ENCODE measurements at places on chromosomes 1 and 21.
A peak's percentile ranks its signal among the peaks of the same experiment; 100 is the strongest.

DNA sequence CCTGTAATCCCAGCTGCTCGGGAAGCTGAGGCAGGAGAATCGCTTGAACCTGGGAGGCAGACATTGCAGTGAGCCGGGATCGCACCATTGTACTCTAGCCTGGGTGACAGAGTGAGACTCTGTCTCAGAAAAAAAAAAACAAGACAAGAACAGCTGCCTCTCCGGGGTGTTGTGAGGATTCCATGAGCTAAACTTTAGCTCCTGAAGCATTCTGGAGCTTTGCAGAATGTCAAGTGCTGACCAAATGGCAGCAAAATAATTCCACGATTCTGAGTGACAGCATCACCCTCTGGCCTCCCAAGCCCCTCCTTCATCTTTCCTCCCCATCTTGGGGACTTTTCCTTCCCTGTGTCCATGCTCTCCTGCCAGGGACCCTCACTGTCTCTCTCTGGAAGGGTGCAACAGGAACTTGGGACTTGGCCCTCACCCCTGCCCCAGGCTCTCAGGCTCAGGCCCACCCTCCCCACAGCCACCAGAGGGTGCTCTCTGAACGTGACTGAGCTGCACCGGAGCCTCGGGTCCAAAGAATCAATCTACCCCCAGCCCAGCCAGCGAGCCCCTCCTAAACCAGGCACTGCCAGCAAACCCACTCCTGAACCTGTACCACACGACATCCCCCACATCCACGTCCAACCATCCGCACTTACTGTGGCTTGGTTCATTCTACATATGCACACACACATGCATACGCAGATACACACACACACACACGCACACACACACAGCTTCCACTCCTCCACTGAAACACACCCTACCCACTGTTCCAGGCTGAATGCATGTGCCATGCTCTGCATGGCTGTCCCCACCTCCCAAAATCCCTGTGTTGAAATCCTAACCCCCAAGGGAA, 45.7 kb downstream of the ACOT7 start:
- peak; percentile 60 for DNase-seq

- DNase-seq, result no peak
Measured at GRCh38 chr21:15359251-15359650, 294.5 kb upstream of the NRIP1 start.

- no peak for DNase-seq
Measured at GRCh38 chr1:166432655-166433054, 265.9 kb upstream of the FAM78B start.

GRCh38 chr21:15631342-15631741, 98.4 kb upstream of the USP25 start:
- DNase-seq, result no peak

GRCh38 chr1:27686223-27686990, 14.4 kb upstream of the IFI6 start:
- no peak for DNase-seq

DNA sequence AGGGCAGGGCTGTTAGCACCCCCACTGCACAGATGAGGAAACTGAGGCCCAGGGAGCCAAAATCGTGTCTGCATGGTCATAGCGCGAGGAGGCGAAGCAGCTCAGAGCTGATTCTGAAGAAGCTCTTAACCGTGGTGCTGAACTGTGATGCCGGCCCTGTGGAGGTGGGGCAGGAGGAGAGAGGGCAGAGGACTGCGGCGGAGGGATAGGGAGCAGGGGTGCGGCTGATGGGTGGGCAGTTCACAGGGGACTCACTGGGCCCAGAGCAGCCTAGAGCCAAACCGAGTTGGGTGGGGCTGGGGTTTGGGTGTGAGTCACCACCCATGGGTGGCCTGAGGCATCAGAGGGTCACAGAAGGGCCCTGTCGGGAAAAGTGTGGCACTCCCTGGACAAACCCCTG, 74.7 kb downstream of the RAP1GAP start:
- DNase-seq, result no peak

- DNase-seq, result no peak
Measured at GRCh38 chr1:10918531-10918930, 93.9 kb upstream of the TARDBP start.

DNA sequence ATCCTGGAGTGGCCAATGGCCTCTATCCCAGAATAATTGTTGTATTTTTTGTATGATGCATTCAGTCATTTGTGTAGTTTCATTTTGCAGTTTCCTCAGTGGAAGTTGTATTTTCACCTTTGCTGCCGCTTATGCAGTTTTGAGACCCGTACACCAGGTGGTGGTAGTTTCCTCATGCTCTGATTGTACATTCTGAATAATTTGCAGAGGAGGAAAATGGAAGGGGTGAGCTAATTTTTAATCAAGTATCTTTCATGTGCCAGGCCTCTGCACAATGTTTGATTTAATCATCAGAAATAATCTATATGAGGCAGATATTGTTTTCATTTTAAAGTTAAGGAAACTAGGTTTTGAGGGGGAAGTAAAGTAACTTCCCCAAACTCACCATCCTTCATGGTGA, 29.5 kb downstream of the HLX start:
- DNase-seq, result no peak

- DNase-seq, result no peak
Measured at GRCh38 chr21:45156459-45156858, 82.1 kb downstream of the ADARB1 start.

GRCh38 chr1:180548686-180549317, 10.0 kb upstream of the OVAAL start:
- DNase-seq, result no peak

GRCh38 chr1:207754974-207755700, 3.3 kb downstream of the CD46 start:
- no peak for DNase-seq

- DNase-seq, result no peak
Measured at GRCh38 chr1:43388613-43389012, 987 bp downstream of the MED8 start.

GRCh38 chr21:26782331-26782730, 62.9 kb downstream of the ADAMTS1 start:
- DNase-seq, result no peak

- no peak for DNase-seq
Measured at GRCh38 chr1:168096296-168097165, 40.2 kb downstream of the GPR161 start.

DNA sequence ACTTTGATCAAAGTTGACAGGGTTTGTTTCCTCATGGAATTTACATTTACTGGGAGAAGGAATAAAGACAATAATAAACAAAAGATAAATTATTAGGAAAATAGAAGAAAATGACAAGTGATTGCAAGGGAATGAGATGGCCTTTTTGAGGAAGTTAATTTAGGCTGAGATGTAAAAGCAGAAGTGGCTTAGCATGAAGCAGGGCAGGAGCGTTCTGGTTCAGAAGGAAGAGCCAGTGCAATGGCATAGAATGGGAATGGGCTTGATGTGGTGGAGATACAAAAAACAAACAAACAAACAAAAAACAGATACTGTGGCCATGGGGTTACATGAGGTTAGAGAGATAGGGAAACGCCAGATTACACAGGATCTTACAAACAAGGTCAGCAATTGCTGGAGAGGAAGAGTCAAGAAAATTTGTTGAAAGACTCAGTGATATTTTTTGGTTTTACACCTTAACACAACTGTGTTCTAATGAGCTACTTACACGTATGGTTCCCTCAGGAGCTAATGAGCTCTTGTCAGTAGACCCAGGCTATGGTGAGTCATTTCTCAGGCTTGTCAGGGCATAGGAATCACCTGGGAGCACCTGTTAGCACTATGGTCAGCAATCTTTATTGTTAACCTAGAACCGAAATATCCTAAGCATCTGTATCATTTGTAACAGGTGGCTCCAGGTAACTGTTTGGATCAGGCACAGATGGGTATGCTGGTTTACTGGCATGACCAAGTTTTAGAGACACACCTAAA, 8.7 kb upstream of the CADM3 start:
- DNase-seq, result no peak

DNA sequence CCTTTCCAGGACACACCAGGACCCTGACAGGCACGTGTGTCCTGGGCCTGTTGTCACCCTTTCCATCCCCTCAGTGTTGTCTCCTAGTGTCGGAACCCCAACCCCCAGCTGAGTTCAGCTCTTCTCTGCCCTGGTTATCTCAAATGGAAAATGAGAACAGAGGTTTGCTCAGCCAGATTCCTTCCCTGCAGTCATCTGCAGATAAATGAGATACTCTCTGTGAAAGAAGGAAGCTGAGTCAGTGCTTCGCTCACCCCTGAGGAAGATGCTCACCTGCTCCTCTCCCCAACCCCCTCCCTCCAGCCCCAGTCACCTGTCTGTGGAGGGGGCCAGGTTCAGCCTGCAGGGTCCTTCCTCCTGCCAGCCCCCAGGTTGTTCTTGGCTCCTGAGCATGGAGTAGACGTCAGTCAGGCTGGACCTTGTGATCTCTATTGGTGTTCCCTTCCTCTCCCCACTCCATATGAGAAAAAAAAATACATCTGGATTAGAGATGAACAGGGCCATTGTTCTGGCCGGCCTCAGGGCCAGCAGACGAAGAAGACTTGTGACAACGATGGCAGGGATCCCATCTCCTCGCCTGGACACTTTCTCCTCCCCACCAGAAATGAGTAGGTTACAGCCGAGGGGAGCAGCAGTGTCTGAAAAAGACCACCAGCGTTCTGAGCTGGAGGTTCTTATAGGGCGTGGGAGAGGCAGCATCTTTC, 20.9 kb downstream of the PHGDH start:
- DNase-seq, result no peak

GRCh38 chr1:19009882-19010321, 53.4 kb upstream of the IFFO2 start:
- DNase-seq, result no peak

DNA sequence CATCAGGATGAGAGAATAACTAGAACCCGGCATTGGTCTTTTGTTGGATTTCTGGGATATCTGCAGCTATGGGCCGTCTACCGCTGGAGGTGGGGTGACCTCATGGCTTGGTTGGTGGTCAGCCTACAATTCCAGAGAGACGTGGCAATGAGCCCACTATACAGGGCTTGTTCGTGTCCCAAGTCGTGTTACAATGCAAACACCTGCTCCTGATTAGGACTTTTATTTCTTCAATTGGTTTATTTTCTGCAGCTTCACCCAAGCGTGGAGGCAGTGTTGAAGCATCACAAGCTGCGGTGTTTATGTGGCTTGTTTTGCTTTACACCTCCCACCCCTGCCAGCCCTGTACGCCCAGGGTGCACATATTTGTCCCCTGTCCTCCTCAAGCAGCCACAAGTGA, 211.7 kb upstream of the TMEM51 start:
- DNase-seq, result no peak

DNA sequence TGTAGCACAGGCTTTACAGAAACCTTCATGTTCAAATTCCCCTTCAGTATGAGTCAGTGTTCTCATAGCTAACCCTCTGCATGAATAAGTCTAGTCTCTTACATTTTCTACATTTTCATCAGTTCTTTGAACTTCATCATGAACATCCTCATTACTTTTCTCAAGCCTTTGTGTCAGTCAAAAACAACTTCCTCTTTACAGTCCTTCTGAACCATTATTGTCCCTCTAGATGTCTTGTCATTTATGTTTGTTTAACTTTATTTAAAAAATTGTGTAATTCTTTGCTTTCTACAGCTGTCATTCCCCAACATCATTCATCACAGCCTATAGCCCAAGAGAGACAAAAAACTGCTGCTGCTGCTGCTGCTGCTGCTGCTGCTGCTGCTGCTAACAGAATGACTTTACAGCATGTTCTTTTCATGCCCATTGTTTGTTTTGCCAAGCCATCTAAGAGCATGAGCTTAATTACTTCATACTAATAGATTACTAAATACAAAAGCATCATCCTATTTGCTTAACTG, 133.1 kb downstream of the LRRC40 start:
- no peak for DNase-seq

- no peak for DNase-seq
Measured at GRCh38 chr1:5938101-5938646, 54.1 kb downstream of the NPHP4 start.

DNA sequence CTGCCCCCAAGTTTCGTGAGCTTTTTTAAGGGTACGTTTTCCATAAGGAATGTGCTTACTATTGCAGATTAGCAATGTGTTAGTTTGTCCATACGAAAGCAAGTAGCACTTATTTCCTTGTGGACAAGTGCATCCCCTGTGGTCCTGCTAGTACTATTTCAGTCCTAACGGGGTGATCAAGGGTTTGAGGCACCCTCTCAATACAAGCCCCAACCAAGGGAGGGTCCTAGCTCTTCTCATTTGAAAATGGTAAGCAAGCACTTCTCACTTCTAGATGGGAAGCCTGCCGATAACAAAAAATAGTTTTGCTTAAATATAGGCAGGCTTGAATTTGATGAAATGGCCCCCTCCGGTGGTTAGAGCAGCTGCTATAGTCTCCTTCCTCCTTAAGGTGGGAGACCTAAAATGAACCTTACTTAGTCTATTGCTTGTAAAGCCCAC, 64.0 kb upstream of the HMCN1 start:
- peak; percentile 29 for DNase-seq

GRCh38 chr1:28796352-28797211, 15.4 kb upstream of the OPRD1 start:
- DNase-seq, result no peak

GRCh38 chr1:241999026-241999425, at the start of gene MAP1LC3C:
Gene MAP1LC3C (minus strand): TSS chr1:241999098. CDS start chr1:241999008, 90 bp downstream.
- DNase-seq, result no peak

GRCh38 chr1:8717148-8717547, 100.3 kb downstream of the RERE start:
- DNase-seq, result no peak

GRCh38 chr1:207883104-207883651, 27.7 kb downstream of the CD34 start:
- no peak for DNase-seq

DNA sequence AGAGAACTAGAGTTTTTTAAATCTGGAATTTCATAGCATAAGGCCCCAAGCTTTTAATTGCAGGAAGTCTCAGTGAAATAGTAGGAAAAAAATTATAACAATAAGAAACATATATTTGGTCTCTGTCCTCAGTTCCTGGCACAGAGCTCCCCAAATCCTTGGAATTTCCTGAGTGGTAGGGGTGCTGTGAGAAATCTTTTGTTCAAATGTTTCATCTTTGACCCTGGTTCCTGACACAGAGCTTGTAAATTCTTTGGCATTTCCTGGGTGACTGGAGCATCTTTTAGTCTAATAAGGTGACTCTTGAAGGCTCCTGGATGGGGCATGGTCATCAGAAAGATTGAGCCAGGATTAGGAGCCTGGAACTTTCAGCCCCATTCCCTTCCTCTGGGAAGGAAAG, 225.7 kb upstream of the AJAP1 start:
- DNase-seq, result no peak

DNA sequence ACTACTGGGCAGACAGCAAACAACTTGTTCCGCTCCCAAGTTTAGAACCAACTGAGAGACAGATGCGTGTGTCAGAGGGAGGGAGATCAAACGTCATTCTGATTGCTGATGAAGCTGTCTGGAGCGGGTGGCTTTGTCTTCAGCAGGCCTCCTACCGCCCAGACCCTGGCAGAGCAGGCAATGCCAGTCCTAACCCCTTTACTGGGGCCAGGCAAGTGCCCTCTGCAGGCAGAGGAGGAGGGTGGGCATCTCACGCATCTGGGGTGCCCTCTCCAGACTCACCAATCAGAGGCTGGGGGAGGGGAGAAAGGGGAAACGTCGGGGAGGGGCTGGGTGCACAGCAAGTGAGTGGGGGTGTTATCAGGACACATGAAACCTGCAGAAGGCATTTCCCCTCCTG, 126.6 kb downstream of the ACTL8 start:
- no peak for DNase-seq
